ENCODE measurements at places on chromosomes 16 and 17.

DNA sequence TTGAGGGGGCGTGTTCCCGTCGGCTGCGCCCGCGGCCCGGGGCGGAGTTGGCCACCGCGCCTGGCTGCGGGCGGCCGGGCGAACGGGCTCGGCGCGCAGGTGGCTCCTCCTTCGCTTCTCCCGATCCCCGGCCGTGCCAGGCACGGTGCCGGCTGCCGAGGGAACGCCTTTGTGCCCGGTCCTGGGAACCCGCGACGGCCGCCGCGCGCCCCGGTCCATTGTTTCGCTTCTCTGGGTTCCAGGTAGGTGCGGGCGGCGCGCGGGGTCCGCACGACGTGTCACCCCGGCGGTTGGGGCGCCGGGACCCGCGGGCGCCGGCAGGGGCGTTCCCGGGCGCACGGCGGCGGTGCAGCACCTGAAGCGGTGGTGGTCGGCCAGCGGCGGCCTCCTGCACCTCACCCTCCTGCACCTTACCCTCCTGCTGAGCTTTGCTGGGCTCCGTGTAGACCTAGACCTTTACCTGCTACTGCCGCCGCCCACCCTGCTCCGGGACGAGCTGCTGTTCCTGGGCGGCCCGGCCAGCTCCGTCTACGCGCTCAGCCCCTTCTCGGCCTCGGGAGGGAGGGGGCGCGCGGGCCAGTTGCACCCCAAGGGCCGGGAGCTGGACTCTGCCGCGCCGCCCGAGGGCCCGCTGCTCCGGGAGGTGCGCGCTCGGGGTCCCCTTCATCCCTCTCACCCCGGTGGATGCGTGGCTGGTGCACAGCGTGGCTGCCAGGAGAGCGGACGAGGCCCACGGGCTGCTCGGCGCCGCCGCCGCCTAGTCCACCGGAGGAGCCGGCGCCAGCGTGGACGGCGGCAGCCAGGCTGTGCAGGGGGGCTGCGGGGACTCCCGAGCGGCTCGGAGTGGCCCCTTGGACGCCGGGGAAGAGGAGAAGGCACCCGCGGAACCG is 99.9 kb downstream of the EFCAB13 start:
- no peak for DNase-seq

DNA sequence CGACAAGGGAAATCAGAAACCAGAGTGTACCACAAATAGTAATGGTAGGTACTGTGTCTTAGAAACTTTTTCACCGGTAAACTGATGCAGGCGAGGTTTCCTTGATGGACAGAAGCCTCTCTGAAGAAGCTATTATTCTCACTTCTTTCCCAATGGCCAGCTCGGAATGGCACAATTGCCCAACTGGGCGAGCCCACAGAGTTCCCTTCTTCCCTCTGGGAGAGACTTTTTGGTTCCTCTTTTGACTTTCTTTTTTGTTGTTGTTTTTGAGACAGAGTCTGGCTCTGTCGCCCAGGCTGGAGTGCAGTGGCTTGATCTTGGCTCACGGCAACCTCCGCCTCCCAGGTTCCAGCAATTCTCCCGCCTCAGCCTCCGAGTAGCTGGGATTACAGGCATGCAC is 16.9 kb downstream of the SLC43A2 start:
- DNase-seq: no peak

DNA sequence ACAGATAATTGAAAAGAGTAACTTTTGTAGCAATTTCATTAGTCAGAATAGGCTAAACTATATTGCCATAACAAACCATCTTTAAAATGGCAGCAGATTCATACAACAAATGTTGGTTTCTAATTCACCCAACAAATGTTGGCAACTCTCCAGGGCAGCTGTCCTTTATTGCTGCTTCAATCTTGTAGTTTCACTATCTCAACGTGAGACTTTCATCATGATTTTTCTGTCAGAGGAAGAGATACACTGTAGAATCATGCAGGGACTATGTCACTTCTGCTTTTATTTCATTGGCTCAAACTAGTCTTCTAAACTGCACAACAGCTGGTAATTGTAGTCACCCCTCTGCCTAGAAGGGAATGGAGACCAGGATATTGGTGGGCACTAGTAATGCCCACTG is 174.2 kb downstream of the TANC2 start:
- DNase-seq: no peak

DNA sequence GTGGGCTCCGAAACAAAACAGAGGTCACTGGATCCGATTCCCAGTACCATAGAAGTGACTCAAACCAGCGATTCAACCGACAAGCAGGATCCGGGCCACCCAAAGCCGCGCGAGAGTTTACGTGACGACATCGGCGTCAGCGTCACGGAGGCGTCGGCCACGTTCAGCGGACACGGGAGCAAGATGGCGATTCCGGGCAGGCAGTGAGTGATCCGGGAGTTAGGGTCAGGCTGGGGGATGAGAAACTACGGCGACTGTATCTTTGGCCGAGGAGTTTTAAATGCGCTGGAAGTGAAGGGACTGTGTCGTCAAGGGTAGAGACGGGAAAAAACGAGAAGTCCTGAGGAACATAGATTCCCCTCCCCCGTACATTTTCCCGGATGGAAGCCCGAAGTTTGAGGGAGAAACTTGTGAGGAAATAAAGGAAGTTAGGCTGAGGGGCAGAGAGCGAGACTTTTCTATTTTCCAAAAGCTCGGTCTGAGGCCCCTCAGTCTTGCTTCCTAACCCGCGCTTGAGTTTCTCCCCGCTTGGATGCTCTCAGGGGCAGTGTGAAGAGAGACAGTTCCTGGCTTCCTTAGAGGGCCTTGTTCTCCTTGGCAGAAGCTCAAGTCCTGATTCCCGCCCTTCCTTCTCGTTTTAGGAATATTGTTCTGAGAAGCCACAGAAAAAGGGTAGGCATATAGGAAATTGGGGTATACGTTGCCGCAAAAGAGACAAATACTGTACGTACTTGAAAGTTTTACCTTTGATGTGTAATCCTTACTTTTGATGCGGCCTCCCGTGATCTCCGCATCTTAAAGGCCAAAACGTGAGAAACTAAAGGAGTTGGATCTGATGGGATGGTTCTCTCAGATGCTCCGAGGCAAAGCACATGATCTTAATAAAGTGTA is at the start of gene NSRP1:
TSS of gene NSRP1 (plus strand) at position 156 of the 891 bp plus-strand sequence. CDS start at position 184, 28 bp downstream.
- peak; percentile 75 for DNase-seq

DNA sequence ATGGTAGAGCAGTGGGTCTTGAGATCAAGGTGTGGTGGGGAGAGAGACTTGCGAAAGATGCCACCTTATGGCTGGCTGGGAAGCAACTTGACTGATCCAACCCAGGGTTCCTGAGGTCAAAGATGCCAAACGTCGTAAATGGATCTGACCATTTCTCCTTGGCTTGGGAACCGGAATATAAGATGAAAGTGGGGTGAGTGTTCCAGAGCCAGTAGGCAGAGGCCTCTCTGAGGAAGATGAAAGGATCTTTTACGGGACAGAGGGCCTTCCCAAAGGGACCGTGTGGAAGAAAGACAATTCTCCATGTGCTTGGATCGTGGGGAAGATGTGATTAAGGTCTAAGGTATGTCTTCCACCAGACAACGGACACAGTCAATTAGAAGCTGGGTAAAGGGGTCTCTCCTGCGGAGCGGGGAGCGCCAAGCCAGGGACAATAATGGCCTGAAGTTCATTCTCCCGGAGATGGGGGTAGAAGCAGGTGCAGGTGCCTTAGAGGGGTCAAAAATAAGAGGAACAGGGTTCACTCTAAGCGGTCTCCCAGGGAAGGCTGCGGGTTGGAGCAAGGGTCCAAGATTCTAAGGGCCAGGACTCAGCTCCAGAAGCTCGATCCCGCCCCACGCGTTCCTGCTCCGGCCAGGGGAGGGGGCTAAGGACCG is 800 bp downstream of the FXR2 start:
- DNase-seq: no peak

DNA sequence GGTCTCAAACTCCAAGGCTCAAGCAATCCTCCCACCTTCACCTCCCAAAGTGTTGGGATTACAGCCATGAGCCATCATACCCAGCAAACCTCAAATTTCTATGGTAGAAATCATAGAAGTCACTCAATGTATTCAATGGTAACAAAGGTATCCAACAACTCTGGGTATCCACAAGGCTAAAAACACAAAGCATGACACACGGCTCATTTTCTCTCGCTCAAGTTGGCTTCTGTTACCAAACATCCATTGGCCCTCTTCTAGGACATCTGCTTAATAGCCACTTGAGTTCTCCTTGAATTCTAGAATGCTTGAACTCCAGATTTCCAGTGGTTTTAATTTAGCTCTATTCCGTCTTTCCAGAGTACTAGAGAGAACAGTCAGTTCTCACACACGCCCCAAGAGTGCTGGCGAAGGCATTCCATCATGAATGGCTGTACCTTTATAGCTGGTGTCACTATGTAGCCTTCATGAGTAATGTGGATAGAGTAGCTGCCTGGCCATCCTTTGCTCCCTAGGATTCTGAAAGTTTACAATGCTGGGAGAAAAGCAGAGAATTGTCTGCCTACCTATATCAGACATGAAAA is 42.6 kb downstream of the SPAG9 start:
- DNase-seq: no peak

DNA sequence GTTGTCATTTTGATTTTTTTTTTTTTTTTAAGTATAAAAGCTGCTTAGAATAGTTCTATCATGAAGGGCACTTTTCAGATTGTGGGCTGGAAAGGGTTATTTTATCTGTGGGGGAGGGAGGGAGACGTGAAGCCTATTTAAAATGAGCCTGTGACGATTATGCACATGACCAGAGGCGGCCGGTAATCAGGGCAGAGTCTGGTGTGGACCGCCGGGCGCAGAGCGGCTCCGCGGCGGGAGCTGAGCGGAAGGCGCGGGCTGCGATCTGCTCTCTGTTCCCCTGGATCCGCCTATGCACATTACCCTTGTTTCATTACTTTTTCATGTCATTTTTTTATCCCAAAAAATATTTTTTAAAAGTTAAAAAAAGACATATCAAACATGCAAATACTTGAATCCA is 23.5 kb downstream of the TMC6 start:
- no peak for DNase-seq

DNA sequence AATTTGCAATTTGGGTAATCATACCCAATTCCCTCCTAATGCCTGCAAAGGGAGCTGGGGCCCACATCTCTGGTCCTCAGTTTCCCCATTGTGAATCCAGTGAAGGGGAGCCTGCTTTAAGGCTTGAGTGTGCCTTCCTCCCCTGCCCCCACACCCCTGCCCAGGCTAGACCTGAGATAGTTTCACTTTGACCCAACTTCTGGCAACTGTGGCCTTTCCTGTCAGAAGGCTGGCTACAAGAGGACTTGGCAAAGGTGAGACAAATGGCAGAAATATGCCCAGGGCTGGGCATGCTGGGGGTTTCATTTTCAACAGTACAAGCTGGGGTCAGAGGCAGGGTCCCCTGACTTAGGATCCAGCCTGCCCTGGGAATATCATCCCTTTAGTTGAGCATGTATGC is 10.0 kb downstream of the SOCS1 start:
- no peak for DNase-seq
